ENCODE measurements at places on chromosomes 5 and 9.

GRCh38 chr5:23027331-23027730, 174.2 kb upstream of the CDH12 start:
- no peak for DNase-seq

DNA sequence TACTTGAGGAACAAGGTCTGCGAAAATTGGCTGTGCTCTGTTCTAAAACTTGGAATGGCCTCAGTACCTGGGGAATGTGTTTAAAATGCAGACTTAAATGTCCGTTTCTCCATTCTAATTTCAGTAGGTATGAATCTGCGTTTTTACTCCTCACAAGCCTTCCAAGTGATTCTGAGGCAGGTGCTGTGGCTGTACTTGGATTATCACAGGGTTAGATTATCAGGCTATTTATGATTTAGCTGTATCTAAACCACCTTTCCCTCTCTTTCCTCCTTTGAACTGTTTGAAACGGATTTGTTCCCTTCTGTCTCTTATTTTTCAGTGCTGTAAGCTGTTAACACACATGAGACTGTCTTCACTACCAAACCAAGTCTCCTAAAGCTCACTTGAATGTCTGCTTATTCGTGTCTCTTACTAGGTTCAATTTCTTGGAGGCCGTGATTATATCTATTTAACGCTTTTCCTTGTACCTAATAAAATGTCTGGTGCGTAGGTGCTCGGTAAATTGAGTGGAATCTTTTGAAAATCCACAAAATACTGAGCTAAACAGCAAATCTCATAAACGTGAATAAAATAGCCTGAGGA, 714 bp upstream of the CETN3 start:
- no peak for DNase-seq

DNA sequence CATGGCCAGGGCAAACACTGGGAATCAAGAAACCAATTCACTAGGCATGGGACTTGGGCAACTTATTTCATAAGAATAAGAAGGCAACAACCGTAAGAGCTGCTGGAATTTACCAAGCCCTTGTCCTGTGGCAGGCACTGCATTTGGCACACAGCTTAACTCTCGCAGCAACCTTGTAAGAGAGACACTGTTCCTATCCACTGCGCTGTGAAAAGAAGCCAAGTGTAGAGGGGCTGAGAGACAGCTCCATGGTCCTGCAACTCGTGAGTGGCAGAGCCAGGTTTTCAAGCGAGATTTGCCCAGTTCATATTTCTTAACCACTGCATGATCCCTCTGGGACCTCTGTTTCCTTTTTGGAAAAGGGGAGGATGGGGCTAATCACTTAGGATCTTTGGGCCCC, 129.3 kb upstream of the STC2 start:
- no peak for DNase-seq

- no peak for DNase-seq
These were observed 10.3 kb upstream of the NME5 start for GRCh38 chr5:138149530-138149929.
